ENCODE measurements at places on chromosomes 11 and 22.

DNA sequence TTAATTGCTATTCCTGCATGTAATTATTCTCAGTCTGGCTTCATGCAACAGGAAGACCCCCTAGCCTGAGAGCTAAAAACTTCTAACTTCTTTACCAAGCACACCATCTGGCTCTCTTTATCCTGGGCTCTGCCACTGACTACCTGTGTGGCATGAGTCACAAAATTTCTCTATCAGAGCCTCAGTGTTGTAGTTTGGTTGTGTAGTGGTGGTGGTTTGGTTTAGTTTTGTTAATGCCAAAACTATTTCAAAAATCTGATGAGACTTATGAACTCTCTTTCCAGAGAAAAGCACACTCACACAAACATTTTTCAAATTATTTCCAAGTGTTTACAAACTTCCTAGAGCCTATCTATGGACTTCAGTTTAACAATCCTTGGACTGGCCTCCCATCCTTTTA is 7.5 kb upstream of the IL17RA start:
- no peak for DNase-seq

DNA sequence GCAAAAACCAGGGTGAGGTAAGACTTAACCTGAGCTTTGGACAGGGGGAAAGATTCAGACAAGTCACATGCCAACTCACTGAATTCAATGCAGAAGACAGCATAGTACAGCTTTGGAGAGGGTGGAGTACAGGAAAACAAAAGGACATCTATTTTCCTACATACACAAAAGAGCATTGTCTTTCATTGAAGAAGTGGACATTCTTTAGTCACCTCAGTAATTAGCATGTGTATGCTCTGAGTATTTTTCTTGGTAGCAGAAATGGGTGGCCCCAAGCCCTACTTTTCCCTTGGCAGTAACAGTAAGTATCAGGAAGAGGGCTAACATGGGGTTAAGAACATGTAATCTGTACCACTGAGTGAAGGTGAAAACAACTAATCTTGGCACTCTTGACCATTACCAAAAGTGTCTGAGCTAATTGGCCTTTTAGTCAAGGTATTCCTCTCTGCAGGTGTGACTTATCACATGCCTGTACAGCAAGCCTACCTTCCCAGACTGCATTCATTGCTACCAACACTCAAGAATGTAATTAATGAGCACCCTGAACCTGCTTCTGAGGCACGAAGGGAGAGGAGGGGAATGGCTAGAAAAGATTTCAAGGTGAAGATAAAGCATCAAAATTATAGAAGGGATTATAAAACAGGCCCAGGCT is 33.9 kb downstream of the SYTL2 start:
- DNase-seq = no peak

DNA sequence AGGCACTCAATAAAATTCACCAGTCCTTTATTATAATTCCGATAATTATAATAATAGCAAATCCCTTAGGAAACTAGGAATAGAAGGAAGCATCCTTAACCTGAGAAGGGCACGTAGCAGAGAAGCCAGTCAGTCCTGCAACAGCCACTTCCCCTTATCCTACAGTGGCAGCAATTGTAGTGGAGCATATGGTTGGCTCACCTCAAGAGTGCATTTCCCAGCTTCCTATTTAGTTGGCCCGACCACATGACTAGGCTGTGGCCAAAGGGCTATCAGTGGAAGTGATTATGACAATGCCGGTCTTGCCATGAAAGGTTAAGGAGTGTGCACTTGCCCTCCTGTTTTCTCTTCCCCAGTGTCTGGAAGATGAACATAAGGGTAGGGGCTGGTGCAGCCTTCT is 27.0 kb downstream of the TESMIN start:
- no peak for DNase-seq

- peak; percentile 84 for DNase-seq
Measured at GRCh38 chr11:96155627-96156378, 187.2 kb downstream of the MAML2 start.

GRCh38 chr22:25025491-25026400 is 73.2 kb downstream of the KIAA1671 start:
- DNase-seq = no peak

- DNase-seq = peak; percentile 83
Measured at GRCh38 chr11:44979543-44980399, 29.1 kb upstream of the TP53I11 start.

DNA sequence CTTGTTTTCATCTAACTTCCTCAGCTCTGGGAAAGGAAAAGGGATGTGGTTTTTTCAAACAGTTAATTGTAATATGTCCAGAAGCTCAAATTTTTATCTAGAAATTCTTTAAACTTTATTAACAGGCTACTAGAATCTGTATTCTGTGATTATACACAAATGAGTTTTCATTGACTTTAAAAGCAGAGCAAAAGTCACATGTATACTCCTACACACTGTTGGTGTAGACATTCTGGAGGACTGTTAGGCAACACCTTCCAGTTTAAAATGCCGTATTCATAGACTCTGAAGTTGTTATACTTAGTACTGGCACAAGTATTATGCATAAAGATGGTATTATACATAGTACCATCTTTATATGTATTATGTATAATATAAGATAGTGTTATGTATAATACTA is 64.9 kb downstream of the SPECC1L start:
- no peak for DNase-seq
